ENCODE measurements at places on chromosomes 2 and 18.

- no peak for DNase-seq
These were observed 212.5 kb downstream of the ZFP36L2 start for GRCh38 chr2:43013821-43014345.

- DNase-seq: no peak
These were observed 52.5 kb upstream of the TRIM43 start for GRCh38 chr2:95539290-95539689.

DNA sequence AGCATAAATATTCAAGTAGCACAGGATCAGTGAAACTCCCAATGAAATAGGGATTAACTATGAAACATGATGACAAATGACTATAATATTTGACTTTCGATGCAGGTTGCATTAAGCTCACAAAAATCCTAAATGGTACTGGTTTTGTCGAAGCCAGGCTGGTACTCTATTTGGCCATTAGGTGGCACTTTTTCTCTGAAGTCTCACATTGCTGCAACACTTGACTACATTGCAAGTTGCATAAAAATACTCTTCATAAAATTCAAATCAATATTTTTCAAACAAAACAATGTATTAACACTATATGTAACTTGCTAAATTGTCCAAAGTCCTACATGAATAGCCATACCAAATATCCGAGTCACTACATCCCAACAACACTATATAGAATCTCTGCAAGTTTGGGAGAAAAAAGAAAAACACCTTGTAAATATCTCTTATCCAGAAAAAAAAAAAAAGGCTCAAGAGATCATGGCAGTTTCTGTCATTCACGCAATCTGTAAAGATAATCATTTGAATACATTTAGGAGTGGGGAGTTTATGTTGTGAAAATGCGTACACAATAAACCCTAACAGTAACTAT lies 9.5 kb downstream of the RTTN start:
- DNase-seq: peak; percentile 57

GRCh38 chr2:54059986-54060385 lies 55.4 kb upstream of the ACYP2 start:
- no peak for DNase-seq
